ENCODE measurements at places on chromosomes 12 and 14.

- no peak for DNase-seq
Observed at GRCh38 chr12:101607894-101608293, 13.1 kb downstream of the MYBPC1 start.

DNA sequence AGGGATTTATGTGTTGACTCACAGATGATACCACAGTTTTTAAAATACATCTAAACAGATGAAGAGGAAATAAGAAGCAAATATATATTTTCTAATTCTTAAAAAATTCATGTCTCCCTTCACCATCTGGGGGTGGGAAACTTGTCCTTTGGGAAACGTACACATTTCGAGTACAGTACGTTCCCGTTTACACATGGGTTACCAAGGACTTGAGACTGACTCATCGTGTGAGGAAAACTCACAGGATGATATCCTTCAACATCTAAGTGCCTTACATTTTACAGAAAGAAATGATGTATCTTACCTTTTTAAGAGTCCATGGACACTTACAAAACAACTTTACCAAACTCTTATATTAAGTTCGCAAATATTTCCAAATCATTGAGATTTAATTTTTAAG lies 16.0 kb upstream of the FBLN5 start:
- DNase-seq, result no peak

GRCh38 chr14:55707365-55707804 lies 127.4 kb downstream of the KTN1 start:
- DNase-seq, result no peak

DNA sequence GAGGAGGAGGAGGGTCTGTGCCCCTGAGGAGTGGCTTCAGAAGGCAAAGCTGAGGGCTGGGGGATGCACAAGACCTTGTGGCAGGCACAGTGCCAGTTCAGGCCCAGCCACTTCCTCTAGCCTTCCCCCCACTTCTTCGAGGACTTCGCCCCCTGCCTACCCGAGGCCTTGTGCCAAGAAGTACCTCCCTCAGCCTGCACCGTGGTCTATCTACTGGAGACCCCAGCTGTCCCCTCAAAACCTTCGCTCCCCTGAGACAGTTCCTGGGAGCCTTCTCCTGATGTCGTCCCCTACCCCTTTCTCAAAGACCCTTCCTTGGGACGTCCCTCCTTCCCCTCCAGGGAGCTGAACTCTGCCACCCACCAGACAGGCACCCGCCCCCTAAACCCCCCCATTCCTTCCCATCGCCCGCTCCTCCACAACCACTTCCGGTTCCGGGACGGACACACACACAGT lies 604 bp downstream of the ZNF384 start:
- no peak for DNase-seq

DNA sequence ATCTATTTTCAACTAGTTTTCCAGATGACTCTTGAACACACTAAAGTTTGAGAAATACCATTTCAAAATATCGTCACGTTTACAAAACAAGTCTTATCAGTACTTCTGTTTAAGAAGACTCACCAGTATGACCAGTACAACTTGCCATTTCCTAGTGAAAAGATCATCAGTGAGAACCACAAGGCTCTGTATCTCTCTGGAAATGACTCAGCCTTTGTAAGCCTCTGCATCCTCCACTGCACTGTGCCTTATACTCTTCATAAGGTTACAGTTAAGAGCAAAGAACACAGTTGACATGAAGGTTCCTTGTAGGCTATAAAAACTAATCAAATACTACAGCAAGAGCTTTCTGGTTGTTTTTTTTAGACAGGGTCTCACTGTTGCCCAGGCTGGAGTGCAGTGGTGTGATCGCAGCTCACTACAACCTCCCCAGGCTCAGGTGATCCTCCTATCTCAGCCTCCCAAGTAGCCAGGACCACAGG lies 5.7 kb upstream of the VTI1B start:
- DNase-seq, result no peak
